Stimulated activated CD4-positive, alpha-beta T cell treated with anti-CD3 and anti-CD28 coated beads, Interleukin-15, amount 100 ng/mL, for 24 hours (primary cell): ENCODE measurements at places on chromosomes 2 and 18.
A peak's percentile ranks its signal among the peaks of the same experiment; 100 is the strongest.

- DNase-seq, result no peak
Measured at GRCh38 chr18:79796531-79797405, 970 bp upstream of the KCNG2 start.

GRCh38 chr2:185862657-185863398 is 124.2 kb downstream of the FSIP2 start:
- DNase-seq, result no peak

DNA sequence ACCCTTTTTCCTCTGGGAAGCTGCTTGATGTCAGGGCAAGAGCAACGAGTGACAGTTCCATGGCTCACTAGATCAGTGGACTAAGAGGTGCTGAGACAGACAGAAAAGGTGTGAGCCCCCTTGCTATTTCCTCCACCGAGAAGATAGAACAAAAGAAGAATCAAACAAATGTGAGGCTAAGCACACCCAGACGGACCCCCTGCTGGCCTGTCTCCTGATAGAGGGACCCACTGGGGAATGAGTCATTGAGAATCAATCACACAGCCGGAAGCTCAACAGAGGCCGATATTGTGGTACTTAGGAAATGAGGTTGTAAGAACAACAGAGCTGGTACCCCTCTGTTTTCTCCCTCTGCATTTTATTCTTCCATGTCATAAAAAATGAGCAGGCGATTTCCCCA is 89.8 kb upstream of the TEX51 start:
- no peak for DNase-seq

DNA sequence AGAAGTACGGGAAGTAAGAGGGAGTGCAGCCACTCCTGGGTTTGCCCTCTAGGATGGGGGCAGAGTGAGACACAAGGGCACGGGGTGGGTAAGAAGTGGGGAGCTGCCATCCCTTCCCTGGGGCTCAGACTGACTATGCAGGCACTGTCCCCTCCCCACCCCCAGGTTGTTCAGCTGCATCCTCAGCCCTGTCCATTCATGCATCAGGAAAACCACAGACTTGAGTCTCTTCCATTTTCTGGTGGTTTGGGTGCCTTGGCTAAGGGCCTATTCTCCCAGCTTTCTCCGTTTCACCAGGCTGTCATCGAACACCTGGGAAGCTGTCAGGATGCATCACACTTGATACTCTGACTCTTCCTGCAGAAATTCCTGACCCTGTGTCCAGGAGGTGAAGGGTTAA is 111.9 kb downstream of the TFCP2L1 start:
- no peak for DNase-seq

DNA sequence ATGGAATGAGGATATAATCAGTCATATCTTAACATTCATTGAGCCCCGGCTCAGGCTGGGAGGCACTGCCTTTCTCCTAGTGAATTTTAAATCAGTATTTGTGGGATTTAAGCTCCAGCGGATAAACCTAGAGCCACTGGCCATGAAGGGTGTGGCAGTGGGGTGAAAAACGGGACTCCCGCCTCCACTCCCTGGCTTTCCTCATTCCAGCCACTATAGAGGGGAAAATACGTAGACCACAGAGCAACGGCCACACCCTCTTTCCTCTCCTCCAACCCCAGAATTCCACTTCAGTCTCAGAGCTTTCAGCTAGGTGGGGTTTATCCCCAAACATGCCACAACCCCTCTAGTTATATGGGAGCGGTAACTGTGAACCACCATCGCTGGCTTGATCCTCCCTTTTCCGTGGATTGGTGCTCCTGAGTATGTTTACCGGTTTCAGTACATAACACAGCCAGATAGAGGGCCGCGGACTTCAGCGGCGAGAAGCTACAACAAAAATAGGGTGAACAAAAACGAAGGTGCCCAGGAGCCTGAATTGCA is 70.6 kb upstream of the ITGB6 start:
- DNase-seq, result no peak

- no peak for DNase-seq
Measured at GRCh38 chr2:216551234-216552068, 52.8 kb downstream of the RPL37A start.

GRCh38 chr2:74690571-74690970 is 36.5 kb downstream of the SEMA4F start:
- DNase-seq, result peak; percentile 12

GRCh38 chr2:161713706-161714105 is 89.5 kb downstream of the SLC4A10 start:
- DNase-seq, result no peak

- no peak for DNase-seq
Measured at GRCh38 chr2:71609441-71609840, 156.1 kb downstream of the DYSF start.

DNA sequence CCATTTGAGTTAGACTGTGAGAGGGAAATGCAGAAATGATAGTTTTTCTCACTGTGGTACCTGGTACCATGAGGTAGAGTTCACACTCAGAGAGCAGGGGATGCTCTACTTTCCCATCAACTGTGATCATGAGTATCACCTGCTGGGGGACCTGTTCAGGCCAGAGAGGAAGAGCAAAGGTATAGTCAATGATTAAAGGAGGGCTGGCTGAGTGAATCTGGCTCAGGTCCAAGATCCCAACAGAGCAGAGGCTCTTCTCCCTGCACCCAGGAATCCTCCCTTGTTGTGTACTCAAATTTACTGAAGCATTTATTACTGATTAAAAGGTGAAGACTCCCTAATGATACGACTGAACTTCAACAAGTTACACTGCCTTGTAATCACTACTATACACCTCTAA is 104.6 kb upstream of the CHRNA1 start:
- no peak for DNase-seq

DNA sequence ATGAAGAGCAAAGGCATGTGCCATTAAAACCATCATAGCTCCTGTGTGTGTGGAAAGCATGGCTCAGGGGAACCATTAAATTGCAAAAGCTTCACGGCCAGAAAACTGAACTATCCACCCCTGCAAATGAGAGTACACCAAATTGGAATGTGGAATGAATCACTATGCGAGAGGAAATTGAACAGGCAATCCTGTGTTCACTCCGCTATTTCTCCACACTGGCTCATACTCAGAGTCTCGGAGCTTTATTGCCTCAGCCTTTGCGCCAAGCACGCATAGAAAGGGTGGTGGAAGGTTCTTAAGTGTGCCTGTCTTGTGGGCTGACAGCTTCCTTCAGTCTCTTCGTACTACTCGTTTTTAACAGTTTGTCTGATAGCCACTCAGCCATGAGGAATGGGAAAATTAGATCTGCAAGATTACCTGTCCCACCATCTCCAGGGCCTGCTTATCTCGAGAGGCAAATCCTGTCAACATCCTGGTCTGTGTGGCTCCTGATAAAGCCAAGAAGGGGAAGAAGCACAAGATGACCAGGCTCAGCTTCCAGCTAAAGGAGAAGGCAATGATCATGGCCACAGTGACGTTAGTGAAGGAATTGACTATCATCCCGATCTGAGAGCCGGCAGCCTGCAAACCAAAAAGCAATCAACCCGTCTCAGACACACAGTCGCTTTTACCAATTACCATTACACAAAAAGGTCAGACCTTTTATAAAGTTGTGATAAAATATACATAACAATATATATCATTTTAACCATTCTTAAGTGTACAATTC is 34.9 kb downstream of the G6PC2 start:
- DNase-seq, result no peak

- no peak for DNase-seq
Measured at GRCh38 chr18:58268849-58269248, 224.8 kb downstream of the NEDD4L start.

GRCh38 chr2:4903656-4904348 is 788.4 kb upstream of the SOX11 start:
- no peak for DNase-seq

GRCh38 chr2:217185265-217185995 is 325.6 kb upstream of the TNP1 start:
- no peak for DNase-seq

DNA sequence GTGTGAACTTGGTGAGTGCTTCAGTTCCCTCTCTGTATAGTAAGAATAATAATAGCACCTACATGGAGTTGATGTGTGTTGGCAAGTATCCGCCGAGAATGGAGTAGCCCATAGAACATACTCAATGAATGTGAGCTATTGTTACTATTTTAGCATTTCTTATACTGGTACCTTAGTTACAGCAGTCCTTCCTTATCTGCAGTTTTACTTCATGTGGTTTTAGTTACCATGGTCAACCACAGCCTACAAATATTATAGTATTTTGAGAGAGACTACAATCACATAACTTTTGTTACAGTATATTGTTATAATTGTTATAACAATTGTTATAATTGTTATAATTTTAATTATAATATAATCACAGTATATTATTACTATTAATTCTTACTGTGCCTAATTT is 152.5 kb upstream of the RASGRP3 start:
- no peak for DNase-seq
